Ovary (tissue), 10 donors: ENCODE measurements at places on chromosomes 12 and 14. TPM values are rescaled to one million over a fixed set of nuclear protein-coding genes. Genes with fewer than 3 reads are reported as not detected.

The TAS2R8 gene
- total RNA-seq, result not detected

The RASSF9 gene
- total RNA-seq, result 1.2 TPM

The KCNC2 gene
- total RNA-seq, result not detected

The MYO1H gene
- not detected for total RNA-seq

The BEST3 gene
- not detected for total RNA-seq

The TMBIM6 gene
- 203 TPM for total RNA-seq

GRCh38 chr12:52082988-52083637, 3.6 kb downstream of the SMIM41 start:
- no peaks in the 10 kb centered on the region for H3K36me3 ChIP-seq
- DNase-seq, result peak; percentile 82

GRCh38 chr12:125210104-125210755, 145.0 kb downstream of the AACS start:
- no peak overlapping the region for H3K4me3 ChIP-seq
- H3K36me3 ChIP-seq, result no peaks in the 10 kb centered on the region
- H3K4me1 ChIP-seq, result no peaks in the 10 kb centered on the region
- no peaks in the 10 kb centered on the region for H3K27me3 ChIP-seq
- no peak overlapping the region for H3K27ac ChIP-seq

DNA sequence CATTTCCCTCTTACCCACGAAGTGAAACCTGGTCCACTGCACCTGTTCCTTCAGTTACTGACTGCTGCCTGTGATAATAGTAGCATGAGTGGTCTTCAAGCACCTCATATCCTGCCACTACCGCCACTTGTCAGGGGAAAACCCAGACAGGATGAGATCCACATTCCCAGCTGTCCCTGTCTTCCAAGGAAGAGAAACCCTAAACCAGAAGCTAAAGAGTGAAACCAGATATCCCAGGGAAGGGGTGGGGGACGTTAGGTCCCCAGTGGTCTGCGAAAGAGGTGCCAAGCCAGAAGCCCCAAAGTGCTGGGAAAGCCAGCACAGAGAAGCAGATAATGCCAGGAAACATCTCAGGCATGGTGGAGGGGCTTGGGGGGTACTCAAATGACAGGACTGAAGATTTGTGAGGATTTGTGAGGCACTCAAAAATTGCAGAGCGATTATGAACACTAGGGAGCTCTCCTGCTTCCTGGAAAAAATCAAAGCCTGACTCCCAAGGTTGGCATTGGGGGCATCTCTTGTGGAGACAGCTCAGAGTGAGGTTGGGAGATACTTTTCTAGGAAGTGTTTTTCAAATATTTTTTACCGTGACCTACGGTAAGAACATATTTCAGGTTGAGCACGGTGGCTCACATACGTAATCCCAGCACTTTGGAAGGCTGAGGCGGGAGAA, 77.9 kb downstream of the TMEM30B start:
- no peaks in the 10 kb centered on the region for H3K27me3 ChIP-seq
- no peaks in the 10 kb centered on the region for H3K4me1 ChIP-seq
- no peaks in the 10 kb centered on the region for H3K36me3 ChIP-seq
- DNase-seq, result no peak
- no peak overlapping the region for H3K27ac ChIP-seq
- no peak overlapping the region for H3K4me3 ChIP-seq

DNA sequence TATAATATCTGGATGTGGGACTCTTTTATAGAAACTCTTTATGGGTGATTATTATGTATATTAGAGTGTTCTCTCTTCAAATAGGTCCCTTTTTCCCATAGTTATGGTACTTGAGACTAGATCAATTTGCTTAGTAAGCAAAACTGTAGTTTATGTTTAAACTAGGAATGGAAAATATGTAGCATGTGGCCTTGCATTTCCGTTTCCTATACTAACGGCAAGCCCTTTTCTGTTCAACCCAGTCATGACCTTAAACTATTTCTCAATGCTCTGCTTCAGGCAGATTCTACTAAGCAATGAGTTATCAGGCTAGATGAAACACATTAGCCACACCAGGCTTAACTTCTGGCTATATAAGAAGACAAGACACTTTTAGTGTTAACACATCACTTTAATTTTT, 84.6 kb downstream of the OTOGL start:
- no peak overlapping the region for H3K4me3 ChIP-seq
- H3K4me1 ChIP-seq, result peaks cover 2% of the 10 kb centered on the region
- H3K36me3 ChIP-seq, result no peaks in the 10 kb centered on the region
- no peak overlapping the region for H3K27ac ChIP-seq
- DNase-seq, result no peak
- H3K27me3 ChIP-seq, result no peaks in the 10 kb centered on the region

DNA sequence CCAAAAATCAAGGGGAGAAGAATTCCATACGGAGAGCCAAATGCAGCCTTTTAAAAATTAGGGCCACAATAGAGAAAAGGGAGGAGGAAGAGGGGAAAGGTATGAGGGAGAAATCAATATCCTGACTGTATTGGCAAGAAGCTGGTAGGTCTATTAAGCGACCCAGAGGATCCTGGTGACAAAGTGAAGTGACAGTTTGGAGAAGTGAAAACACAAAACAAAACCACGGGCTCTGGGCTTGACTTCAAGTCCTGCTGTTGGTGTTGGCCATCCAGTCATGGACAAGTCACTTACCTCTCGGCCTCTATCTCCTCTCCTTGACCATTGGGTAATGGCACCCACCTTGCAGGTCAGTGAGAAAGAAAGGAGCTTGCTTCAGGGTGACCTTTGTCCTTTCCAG, 47.0 kb upstream of the KCNA5 start:
- no peaks in the 10 kb centered on the region for H3K27me3 ChIP-seq
- no peak overlapping the region for H3K4me3 ChIP-seq
- no peak for DNase-seq
- H3K36me3 ChIP-seq, result no peaks in the 10 kb centered on the region
- no peak overlapping the region for H3K27ac ChIP-seq
- no peaks in the 10 kb centered on the region for H3K4me1 ChIP-seq

DNA sequence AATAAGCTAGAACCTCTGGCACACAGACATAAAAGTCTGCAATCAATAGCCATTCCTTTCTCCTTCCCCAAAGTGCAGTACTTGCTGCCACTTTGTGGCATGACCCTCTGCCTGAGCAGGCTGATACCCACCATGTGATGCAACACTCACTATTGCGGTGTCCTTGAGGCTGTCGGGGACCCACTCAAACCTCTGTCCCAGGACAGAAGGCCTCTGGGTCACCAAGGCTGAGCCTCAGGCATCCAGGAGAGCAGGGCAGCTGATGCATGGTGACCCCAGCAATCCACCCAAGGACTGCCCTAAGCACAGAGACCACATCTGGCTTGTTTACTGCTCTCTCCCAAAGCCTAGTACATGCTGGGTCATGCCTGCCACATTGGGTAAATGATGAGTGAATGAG, 114.2 kb downstream of the DPF3 start:
- no peak overlapping the region for H3K4me3 ChIP-seq
- H3K27me3 ChIP-seq, result no peaks in the 10 kb centered on the region
- peaks cover 13% of the 10 kb centered on the region for H3K4me1 ChIP-seq
- no peaks in the 10 kb centered on the region for H3K36me3 ChIP-seq

DNA sequence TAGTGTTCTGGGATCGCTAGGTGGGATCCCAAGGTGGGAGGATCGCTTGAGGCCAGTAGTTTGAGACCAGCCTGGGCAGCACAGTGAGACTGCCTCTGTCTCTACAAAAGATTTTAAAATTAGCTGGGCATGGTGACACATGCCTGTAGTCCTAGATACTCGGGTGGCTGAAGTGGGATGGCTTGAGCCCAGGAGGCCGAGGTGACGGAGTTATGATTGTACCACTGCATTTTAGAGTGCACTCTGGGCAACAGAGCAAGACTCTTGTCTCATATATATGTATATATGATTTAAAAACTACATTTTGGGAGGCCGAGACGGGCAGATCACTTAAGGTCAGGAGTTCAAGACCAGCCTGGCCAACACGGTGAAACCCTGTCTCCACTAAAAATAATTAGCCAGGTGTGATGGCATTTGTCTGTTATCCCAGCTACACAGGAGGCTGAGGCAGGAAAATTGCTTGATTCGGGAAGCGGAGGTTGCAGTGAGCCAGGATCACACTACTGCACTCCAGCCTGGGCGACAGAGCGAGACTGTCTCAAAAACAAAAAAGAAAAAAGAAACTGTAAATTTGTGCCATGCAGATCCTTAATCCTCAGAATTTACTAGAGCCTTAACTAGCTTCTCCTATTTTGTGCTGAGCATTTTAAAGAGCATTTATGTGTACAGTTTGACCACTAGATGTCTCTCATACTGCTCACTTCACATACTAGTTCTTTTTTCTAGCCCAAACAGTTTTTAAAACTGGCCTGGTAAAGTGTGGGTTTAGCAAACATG, 114.8 kb downstream of the MON2 start:
- H3K27ac ChIP-seq, result no peak overlapping the region
- no peaks in the 10 kb centered on the region for H3K36me3 ChIP-seq
- no peaks in the 10 kb centered on the region for H3K4me1 ChIP-seq
- DNase-seq, result no peak
- H3K27me3 ChIP-seq, result no peaks in the 10 kb centered on the region

DNA sequence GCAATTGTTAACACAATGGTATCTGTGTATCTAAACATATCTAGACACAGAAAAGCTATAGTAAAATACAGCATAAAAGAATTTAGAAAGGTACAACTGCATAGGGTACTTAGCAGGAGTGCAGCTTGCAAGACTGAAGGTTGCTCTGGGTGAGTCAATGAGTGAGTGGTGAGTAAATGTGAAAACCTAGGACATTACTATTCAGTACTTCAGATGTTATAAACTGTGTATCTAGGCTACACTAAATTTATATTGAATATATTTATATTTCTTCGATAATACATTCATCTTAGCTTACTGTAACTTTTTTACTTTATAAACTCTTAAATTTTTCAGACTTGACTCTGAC, 409.0 kb upstream of the DCN start:
- no peaks in the 10 kb centered on the region for H3K4me1 ChIP-seq
- no peaks in the 10 kb centered on the region for H3K36me3 ChIP-seq
- H3K27ac ChIP-seq, result no peak overlapping the region
- no peaks in the 10 kb centered on the region for H3K27me3 ChIP-seq
- no peak for DNase-seq

- H3K27ac ChIP-seq, result no peak overlapping the region
- no peak for DNase-seq
- no peaks in the 10 kb centered on the region for H3K27me3 ChIP-seq
- H3K4me1 ChIP-seq, result no peaks in the 10 kb centered on the region
Measured at GRCh38 chr14:40345334-40345733, 913.1 kb upstream of the FBXO33 start.

DNA sequence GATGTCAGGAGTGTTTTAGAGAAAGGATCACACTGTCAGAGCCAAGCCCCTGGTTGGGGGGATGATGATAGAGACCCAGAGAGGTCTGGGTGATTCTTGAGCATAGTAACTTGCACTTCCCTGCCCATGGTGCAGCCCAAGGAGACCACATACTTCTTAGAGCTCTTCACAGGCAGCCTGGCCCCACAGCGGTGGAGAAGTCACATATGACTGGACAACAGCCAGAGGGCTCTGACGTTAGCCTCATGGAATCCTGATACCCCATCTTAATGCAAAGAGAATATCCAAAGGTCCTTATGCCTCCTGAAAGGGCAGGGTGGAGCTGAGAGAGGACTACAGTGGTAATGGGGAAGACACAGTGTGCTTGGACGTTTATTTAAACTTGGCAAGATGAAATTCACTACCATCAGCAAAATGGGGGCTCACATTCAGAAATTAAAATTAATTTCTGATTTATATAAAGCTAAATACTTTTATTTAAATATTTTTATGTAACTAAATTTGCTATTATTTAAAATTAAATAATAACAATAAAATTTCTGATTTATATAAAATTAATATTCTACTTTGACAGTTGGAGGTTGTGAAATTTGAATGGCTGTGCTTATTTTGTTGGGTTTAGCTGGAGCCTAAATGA, 131.3 kb downstream of the KTN1 start:
- DNase-seq, result no peak
- H3K27ac ChIP-seq, result no peak overlapping the region
- no peaks in the 10 kb centered on the region for H3K4me1 ChIP-seq
- H3K27me3 ChIP-seq, result no peaks in the 10 kb centered on the region
- H3K4me3 ChIP-seq, result no peak overlapping the region

DNA sequence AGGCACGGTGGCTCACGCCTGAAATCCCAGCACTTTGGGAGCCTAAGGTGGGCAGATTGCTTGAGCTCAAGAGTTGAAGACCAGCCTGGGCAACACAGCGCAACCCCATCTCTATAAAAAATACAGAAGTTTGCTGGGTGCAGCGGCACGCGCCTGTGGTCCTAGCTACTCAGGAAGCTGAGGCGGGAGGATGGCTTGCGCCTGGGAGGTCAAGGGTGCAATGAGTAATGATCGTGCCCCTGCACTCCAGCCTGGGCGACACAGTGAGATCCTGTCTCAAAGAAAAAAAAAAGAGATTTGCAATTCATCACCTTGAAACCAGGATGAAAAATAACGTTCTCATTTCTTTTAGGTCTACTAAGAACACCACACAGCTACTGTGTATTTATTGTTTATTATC, 4.0 kb downstream of the STX2 start:
- no peak overlapping the region for H3K27ac ChIP-seq
- peaks cover 19% of the 10 kb centered on the region for H3K4me1 ChIP-seq
- no peak for DNase-seq
- H3K4me3 ChIP-seq, result no peak overlapping the region
- no peaks in the 10 kb centered on the region for H3K27me3 ChIP-seq
- H3K36me3 ChIP-seq, result no peaks in the 10 kb centered on the region

DNA sequence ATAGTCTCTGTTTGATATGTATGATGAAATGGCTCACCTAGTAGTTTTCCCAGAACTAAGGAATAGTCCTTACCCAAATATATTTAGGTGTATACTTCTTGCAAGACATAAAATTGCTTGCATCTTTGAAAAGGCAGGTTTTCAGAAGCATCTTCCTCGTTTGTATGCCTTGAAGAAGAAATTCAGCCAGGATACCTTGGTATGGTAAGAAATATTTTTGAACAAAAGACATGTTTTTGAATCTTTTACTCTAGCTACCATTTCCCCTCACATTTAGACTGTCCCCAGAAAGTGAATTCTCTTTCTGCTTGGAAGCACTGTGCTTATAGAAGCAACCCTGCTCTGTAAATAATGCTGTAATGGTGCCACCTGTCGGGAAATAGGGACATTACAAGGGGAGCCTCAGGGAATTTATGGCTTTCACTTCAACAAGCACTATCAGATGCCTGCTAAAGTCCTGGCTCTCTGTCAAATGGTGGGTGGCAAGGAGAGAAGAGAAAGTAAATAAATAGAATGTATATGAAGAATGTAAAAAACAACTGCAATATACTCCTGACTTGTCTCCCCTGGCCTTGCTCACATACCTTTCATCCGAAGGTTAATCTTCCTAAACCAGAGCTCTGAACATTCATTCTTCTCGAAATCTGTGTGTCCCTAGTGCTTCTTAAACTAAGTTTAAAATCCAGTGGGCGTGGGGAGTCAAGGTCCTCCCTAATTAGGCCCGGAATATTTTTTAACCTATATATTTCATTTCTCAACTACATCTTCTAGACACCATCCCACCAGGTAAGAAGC, 6.1 kb downstream of the CCDC184 start:
- H3K27me3 ChIP-seq, result no peaks in the 10 kb centered on the region
- no peaks in the 10 kb centered on the region for H3K36me3 ChIP-seq
- no peak overlapping the region for H3K4me3 ChIP-seq
- no peak overlapping the region for H3K27ac ChIP-seq
- no peaks in the 10 kb centered on the region for H3K4me1 ChIP-seq
